ENCODE measurements at places on chromosomes 11 and 22. TPM values are rescaled to one million over a fixed set of nuclear protein-coding genes. Genes with fewer than 3 reads are reported as not detected.

Gene RTN4R
- 10.1 TPM for total RNA-seq

Gene NLRP10
- total RNA-seq = not detected

Gene TBX1
- total RNA-seq = 0.68 TPM

Gene FAM180B
- total RNA-seq = not detected

Gene UCP3
- total RNA-seq = 5.4 TPM

Gene NPTXR
- 4.9 TPM for total RNA-seq

Gene OAF
- total RNA-seq = 148 TPM

Gene CCDC73
- 0.81 TPM for total RNA-seq

GRCh38 chr11:47254386-47254785 is 3.4 kb upstream of the NR1H3 start:
- peak overlapping the region; percentile 36 for H3K27ac ChIP-seq
- H3K4me1 ChIP-seq = peaks cover 33% of the 10 kb centered on the region
- H3K4me3 ChIP-seq = no peak overlapping the region

DNA sequence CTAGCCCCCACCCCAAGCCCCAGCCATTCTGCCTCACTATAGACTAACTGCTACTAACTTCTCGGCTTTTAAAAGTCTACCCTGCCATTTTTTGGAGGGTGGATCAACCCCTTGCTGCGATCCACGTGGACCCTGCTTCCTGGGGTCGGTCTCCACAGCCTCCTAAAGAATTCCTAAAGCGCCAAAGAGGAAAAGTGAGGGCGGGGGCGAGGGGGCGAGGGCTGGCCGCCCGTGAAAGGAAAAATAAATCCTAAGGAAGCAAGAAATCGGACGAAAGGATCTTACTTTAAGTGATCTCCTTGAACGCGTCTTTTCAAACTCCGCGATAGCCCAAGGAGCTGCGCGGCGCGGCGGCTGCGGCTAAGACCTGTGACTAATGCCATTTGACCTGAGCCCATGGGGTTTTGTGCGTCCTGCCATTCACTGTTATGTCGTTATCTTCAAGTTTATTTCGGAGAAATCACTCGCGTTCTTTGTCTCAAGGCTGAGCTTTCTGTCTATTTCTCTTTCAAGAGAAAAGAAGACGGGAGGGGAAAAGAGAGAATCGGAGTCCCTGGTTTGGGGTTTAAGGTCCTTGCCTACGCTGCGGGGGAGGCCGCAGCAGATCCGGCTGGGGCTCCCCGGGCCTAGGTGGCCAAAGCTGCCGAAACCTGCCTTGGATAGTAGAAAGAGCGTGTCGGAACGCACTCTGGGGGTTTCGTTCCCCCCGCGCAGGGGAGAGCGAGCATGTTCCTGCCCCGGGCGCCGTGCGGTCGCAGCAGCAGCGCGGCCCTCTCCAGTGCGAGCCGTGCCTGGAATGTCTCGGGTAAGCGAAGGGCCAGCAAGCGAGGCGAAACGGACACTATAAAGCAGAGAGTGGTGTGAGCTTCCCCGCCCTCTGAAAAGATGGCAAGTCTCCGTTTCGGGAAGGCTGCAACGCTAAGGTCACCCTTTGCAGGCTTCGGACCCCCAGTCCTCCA is 2.8 kb upstream of the DBX1 start:
- no peak for DNase-seq
- peaks cover 3% of the 10 kb centered on the region for H3K4me1 ChIP-seq
- H3K4me3 ChIP-seq = peak overlapping the region; percentile 32
- peaks cover 100% of the 10 kb centered on the region for H3K27me3 ChIP-seq
- H3K27ac ChIP-seq = no peak overlapping the region

- no peaks in the 10 kb centered on the region for H3K36me3 ChIP-seq
- H3K27me3 ChIP-seq = no peaks in the 10 kb centered on the region
- H3K27ac ChIP-seq = no peak overlapping the region
- H3K4me3 ChIP-seq = no peak overlapping the region
- no peaks in the 10 kb centered on the region for H3K4me1 ChIP-seq
Observed at GRCh38 chr22:16958475-16958874, 49.5 kb downstream of the GAB4 start.

- H3K36me3 ChIP-seq = no peaks in the 10 kb centered on the region
- H3K27ac ChIP-seq = no peak overlapping the region
- H3K4me1 ChIP-seq = peaks cover 87% of the 10 kb centered on the region
- no peak for DNase-seq
- no peak overlapping the region for H3K4me3 ChIP-seq
Observed at GRCh38 chr11:68012843-68013610, 2.9 kb downstream of the ALDH3B1 start.

GRCh38 chr22:26893173-26894110 is 236.1 kb downstream of the MIAT start:
- no peak overlapping the region for H3K27ac ChIP-seq
- no peaks in the 10 kb centered on the region for H3K4me1 ChIP-seq
- no peak overlapping the region for H3K4me3 ChIP-seq
- H3K27me3 ChIP-seq = no peaks in the 10 kb centered on the region

DNA sequence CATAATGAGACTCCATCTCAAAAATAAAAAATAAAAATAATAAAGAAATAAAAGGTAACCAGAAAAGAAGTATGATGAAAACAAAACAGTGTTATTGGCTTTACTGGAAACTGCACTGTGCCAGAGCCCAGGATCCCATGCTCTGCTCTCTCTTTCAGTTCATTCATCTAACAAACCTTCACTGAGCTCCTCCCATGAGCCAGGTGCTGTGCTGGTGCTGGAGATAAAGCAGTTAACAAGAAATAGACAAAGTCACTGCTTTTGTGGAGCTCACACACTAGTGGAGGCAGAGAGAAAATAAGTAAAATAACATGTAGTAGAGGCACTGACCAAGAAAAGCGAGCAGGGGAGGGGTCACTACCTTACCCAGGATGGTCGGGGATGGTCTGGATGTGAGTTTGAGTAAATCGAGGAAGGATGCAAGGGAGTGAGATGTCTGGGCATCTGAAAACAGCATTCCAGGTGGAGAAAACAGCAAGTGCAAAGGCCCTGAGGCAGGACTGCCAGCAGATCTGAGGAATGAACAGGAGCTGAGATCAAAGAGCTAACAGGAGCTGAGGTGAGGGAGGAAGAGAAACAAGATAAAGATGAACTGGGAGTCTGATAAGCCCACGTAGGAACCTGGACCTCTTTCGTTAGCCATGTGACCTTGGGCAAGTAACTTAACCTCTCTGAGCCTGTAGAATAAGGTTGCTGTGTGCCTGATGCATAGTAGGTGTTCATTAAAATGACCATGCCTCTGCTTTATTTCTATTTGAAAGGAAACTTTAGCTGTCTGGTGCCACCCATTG is 31.3 kb upstream of the CD82 start:
- no peak overlapping the region for H3K27ac ChIP-seq
- no peak for DNase-seq
- H3K27me3 ChIP-seq = no peaks in the 10 kb centered on the region
- no peak overlapping the region for H3K4me3 ChIP-seq
- no peaks in the 10 kb centered on the region for H3K4me1 ChIP-seq

GRCh38 chr11:127643268-127644058 is 642.9 kb upstream of the KIRREL3 start:
- H3K4me1 ChIP-seq = no peaks in the 10 kb centered on the region
- no peak overlapping the region for H3K27ac ChIP-seq
- no peaks in the 10 kb centered on the region for H3K36me3 ChIP-seq
- H3K27me3 ChIP-seq = no peaks in the 10 kb centered on the region
- DNase-seq = no peak

DNA sequence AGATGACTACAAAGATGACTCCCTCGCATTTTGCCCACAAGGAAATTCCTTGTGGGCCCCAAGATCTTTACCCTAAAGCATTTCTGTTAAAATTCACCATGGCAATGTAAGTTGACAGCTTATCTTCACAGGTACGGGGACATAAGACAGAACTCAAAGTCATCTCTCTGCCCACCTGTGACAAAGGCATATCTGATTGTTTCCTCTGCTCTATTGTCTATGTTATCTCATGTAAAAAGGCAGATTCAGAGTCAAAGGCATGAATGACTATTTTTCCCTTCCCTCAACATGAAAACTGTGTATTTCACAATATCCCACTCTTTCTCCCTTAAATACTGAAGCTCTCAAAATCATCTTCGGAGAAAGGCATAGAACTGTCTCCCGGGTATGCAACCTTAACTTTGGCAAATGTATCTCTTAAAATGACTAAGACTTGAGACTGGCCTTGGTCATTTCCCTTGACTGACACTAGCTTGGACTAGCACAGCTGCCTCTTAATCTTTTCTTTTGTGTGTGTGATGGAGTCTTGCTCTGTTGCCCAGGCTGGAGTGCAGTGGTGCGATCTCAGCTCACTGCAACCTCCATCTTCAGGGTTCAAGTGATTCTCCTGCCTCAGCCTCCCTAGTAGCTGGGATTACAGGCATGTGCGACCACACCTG is 103.2 kb downstream of the MICAL3 start:
- no peaks in the 10 kb centered on the region for H3K36me3 ChIP-seq
- H3K27me3 ChIP-seq = no peaks in the 10 kb centered on the region
- DNase-seq = no peak
- no peak overlapping the region for H3K27ac ChIP-seq
- H3K4me3 ChIP-seq = no peak overlapping the region

DNA sequence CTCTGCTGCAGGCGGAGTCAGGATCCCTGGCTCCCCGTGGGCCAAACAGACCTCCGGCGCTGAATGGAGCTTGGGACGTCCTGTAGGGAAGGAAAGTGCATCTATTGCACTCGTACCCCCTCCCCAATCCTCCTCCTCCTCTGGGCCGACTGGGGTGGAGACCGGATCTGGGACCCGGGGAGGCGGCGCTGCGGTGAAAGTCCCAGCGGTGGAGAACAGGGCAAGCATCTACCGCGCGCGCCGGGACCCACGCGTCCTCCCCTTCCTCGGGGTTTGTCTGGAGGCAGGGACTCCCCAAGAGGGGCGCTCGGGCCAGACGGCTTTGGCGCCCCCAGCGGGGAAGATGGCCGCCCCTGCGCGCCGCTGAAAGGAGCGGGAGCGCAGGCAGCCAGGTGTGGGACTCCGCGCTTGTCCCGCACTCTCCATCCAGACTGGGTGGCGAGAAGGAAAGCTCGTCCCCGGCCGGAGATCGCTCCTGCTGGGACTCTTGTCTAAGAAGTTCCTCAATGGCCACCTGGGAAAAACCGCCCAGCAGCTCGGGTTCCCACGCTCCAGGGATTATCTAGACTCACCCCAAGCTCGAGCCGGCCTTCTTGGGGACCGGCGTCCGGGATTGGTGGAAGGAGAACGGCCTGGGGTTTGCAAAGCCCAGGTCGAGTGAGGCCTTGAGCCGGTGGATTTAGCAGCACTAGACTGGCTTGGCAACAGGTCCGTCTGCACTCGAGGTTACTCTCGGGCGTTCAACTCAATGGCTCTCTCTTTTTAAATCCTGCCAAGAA is 718 bp downstream of the FADS2 start:
- H3K4me3 ChIP-seq = peak overlapping the region; percentile 60
- no peak for DNase-seq
- H3K27ac ChIP-seq = peak overlapping the region; percentile 62
- H3K36me3 ChIP-seq = no peaks in the 10 kb centered on the region

GRCh38 chr22:30056015-30056414 is 24.2 kb upstream of the HORMAD2 start:
- no peak for DNase-seq
- H3K4me3 ChIP-seq = no peak overlapping the region
- H3K4me1 ChIP-seq = no peaks in the 10 kb centered on the region
- H3K36me3 ChIP-seq = no peaks in the 10 kb centered on the region

GRCh38 chr22:28855355-28856094 is 27.8 kb upstream of the ZNRF3 start:
- H3K27me3 ChIP-seq = no peaks in the 10 kb centered on the region
- H3K4me3 ChIP-seq = no peak overlapping the region
- H3K4me1 ChIP-seq = no peaks in the 10 kb centered on the region
- H3K36me3 ChIP-seq = no peaks in the 10 kb centered on the region
- DNase-seq = no peak

DNA sequence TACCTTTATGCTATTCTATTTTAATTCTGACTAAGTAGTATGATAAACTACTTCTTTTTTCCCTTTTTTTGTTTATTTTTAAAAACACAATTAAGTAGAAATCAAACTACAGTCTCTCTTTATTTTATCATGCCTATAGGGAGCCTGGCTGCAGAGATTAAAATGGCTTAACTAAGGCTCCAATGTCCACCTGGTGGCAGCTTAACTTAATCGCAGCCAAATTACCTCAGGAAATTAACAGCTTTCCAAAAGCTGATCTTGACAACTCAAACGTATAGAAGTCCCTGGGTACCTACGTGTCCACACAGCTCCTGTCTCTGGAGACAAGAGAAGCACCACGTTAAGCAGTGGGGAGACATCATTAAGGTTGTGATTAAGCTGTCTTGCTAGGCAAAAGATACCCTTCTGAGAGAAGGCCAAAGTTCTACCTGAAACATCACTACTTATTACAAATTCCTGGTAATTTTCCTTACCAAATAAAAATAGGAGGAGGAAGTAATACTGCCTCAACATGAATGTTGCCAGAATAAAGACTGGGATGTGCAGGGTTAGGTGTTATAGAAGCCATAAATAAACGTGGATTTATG is 63.2 kb upstream of the SNX19 start:
- H3K27ac ChIP-seq = no peak overlapping the region
- H3K4me3 ChIP-seq = no peak overlapping the region
- no peaks in the 10 kb centered on the region for H3K36me3 ChIP-seq
- H3K4me1 ChIP-seq = no peaks in the 10 kb centered on the region
- DNase-seq = no peak
- peaks cover 12% of the 10 kb centered on the region for H3K27me3 ChIP-seq

All from spleen (tissue), 13 donors.